Mesendoderm (in vitro differentiated cells): ENCODE measurements at places on chromosomes 6 and 20.

- no peak for DNase-seq
Measured at GRCh38 chr6:40568062-40568708, 19.0 kb downstream of the LRFN2 start.

GRCh38 chr6:24401458-24401857 lies 1.3 kb upstream of the MRS2 start:
- DNase-seq = peak; percentile 86

DNA sequence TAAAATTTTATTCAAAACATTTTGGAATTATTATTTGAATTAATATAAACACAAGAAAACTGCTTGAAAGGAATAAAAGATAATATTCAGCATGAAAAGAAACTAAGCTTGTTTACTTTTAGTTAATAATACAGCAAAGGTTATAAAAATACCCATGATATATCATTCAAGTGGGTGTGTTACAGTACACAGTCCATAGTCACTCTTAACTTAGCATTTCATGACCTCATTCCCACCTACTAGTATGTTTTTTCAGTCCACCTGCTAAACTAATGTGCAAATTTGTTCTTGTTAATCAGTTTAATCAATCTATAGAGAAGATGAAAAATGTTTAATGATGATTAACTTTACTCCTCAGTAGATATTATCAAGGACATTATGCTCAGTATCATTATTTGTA lies 841.4 kb upstream of the EPHA7 start:
- DNase-seq = no peak

DNA sequence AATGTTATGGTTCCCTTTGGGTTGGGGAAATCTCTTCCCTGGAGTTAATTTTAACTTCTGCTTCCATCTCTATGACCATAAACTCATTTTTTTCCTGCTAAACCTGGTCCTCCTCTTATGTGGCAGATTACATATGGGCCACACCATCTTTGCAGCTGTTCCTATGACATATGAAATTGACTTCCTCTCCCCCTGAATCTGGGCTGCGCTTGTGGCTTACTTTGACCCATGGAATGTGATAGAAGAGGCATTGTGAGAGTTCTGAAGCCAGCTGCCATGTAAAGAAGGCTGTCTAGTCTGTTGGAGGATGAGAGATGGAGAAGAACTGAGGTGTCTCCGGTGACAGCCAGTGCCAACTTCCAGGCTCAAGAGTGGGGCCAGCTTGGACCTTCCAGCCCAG lies 100.1 kb downstream of the CDC5L start:
- no peak for DNase-seq

DNA sequence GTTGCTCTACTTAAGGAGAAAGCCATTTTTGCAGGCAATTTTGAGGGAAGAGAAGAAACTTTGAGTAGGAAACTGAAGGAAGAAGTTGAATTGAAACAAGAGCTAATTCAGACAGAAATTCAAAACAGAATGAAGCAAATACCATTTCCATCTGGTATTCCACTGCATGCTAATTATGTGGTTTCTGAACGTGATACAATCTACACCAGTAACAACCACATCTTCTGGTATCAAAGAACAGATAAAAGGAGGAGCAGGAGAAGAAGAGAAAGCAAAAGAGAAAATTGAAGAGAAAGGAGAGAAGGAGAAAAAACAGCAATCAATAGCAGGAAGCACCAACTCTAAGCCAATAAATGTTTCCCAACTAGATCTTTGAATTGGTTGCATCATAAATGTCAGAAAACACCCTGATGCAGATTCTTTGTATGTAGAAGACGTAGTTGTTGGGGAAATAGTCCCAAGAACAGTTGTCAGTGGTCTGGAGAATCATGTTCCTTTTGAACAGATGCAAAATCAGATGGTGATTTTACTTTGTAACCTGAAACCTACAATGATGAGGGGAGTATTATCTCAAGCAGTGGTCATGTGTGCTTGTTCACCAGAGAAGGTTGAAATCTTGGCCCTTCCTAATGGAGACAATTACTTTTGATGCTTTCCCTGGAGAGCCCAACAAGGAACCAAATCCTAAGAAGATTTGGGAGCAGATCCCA lies 132.4 kb downstream of the MACROD2 start:
- DNase-seq = no peak

DNA sequence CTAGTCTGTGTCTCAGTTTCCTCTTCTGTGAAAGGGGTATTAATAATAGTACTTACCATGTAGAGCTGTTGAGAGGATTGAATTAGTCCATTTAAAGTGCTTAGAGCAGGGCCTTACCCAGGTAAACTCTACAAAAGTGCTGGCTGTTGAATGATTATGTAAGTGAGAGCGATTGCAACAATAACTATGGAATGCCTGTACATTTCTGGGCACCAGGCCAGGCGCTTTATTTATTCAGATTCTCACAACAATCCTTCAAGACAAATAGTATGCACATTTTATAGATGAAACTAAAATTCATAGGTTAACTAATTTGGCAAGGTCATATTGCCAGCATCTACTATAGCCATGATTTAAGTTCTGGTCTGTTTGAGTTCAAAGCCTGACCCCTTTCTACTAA lies 78.3 kb upstream of the MMS22L start:
- DNase-seq = no peak

DNA sequence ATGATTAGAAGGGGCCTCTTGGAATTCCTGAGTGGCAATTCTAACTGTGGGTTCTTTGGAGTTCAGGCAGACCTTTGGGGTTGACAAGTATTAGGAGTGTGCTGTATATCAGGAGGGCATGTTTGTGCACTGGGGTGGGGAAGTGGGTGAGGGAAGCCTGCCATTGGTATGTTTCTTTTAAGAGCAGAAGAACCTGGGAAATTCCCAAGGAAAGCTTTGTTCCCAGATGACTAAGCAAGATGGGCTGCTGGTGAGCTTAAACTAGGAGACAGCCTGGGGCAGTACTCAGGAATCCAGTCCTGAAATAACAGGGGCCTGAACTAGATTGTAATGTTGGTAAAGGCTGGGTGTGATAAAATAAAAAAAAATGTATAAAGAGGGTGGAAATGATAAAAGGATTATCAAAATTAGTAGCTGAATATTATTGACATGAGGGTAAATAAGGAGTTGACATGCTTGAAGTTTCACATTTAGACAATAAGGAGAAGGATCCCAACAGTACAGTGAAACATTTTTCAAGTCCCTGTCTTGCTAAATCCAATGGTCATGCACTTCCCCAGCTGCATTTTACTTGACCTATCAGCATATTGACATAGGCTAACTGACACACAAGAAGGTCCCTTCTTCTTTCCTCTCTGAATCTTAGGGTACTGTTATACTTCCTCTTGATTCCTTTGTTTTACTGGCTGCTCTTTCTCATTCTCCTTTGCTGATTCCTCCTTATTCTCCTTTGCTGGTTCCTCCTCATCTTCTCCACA lies 18.4 kb upstream of the IFNGR1 start:
- peak; percentile 82 for DNase-seq

DNA sequence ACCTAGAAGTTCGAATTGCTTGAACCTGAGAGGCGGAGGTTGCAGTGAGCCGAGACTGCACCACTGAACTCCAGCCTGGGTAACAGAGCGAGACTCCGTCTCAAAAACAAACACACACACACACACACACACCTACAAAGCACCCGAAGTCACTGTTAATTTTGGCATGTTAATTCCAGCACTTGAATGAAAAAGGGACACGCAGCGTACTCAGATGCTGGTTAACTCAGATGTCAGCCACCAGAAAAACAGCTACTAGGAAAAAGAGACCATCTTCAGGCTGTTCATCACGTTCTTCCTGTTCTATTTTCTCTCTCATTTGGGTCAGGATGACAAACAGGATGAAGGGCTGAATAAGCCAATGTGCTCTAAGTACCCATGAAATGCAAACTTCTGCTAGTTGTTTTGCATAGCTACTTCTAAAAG lies 46.9 kb downstream of the BLOC1S5 start:
- no peak for DNase-seq

DNA sequence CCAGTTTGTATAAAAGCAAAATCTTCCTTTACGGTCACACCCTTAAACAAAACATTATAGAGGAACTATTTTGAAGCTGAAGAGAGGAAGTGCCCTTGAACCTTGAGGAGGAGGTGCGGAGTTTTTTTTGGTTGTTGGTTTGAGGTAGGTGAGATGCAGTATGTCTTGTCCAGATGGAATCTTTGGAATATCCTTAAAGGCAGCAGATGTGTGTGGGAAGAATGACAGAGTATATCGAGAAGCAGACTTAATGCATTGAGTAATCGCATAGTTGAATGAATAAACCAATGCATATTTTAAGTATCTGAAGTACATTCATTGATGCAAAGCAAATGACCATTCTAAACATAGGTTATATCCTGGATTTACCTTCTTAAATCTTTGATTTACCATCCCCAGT lies 49.9 kb downstream of the AIG1 start:
- no peak for DNase-seq

DNA sequence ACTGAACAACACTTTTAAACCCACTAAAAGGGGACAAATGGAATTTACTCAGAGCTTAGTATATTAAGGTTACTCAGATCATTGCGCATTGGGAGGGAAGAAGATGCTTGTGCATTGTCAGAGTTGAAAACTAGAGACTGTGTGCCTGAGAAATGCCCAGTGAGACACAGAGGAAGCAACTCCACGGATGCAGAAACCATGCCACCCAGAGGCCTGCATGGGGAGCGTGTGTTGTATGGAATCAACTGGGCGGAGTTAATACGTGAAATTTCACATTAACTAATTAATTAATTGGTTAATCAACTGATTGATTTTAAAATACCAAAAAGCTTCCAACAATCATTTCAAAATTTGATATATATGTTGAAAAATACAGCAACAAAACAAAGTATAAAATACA lies 391.6 kb downstream of the PLCB1 start:
- DNase-seq = peak; percentile 40
